ENCODE measurements at places on chromosomes 12 and 14. TPM values are rescaled to one million over a fixed set of nuclear protein-coding genes. Genes with fewer than 3 reads are reported as not detected.

Gene DHH
- polyA plus RNA-seq, result not detected

Gene MORN3
- not detected for polyA plus RNA-seq

Gene RHOF
- 75.9 TPM for polyA plus RNA-seq

Gene SIX1
- 0.32 TPM for polyA plus RNA-seq

Gene CLEC7A
- polyA plus RNA-seq, result 0.45 TPM

Gene TEAD4
- 18.7 TPM for polyA plus RNA-seq

Gene E2F7
- 3.8 TPM for polyA plus RNA-seq

Gene LGALS3
- polyA plus RNA-seq, result 593 TPM

Gene MYF6
- not detected for polyA plus RNA-seq

Gene LRRC10
- polyA plus RNA-seq, result not detected

Gene TXNDC16
- 0.81 TPM for polyA plus RNA-seq

Gene PTPN6
- polyA plus RNA-seq, result 40.7 TPM

Gene IL31
- not detected for polyA plus RNA-seq

Gene NYNRIN
- polyA plus RNA-seq, result 0.54 TPM

Gene SERPINA10
- not detected for polyA plus RNA-seq

Gene CD4
- polyA plus RNA-seq, result 19.1 TPM

Gene SELPLG
- 7.2 TPM for polyA plus RNA-seq

Gene CABP1
- not detected for polyA plus RNA-seq

Gene KIAA0586
- 3.8 TPM for polyA plus RNA-seq

Gene CCDC175
- not detected for polyA plus RNA-seq

Gene TAS2R43
- 0.35 TPM for polyA plus RNA-seq

Gene P2RX2
- not detected for polyA plus RNA-seq

Gene PROX2
- not detected for polyA plus RNA-seq

Gene SLC17A8
- polyA plus RNA-seq, result 1.4 TPM

Gene SLC6A13
- polyA plus RNA-seq, result 11.3 TPM

Gene PGF
- 10.5 TPM for polyA plus RNA-seq

Gene SCN8A
- not detected for polyA plus RNA-seq

Gene GLI1
- polyA plus RNA-seq, result 5.5 TPM

Gene FAM181A
- not detected for polyA plus RNA-seq

Gene BTBD7
- polyA plus RNA-seq, result 40.2 TPM

Gene MIP
- polyA plus RNA-seq, result 0.07 TPM

Gene ACRBP
- polyA plus RNA-seq, result 2.8 TPM

Gene CBLN3
- polyA plus RNA-seq, result 0.27 TPM

Gene DTX1
- 0.45 TPM for polyA plus RNA-seq

Gene CLEC9A
- polyA plus RNA-seq, result 1.6 TPM

Gene TAS2R10
- polyA plus RNA-seq, result not detected

Gene TMEM229B
- 11.4 TPM for polyA plus RNA-seq

Gene TMEM52B
- not detected for polyA plus RNA-seq

Gene PRPH
- polyA plus RNA-seq, result not detected

Gene TRIAP1
- 35.3 TPM for polyA plus RNA-seq

Gene SDSL
- 24.0 TPM for polyA plus RNA-seq

Gene STAT2
- polyA plus RNA-seq, result 120 TPM

Gene CMKLR1
- 5.5 TPM for polyA plus RNA-seq

Gene CCDC177
- not detected for polyA plus RNA-seq

Gene LRP6
- polyA plus RNA-seq, result 5.7 TPM

Gene LRP1-AS
- not detected for polyA plus RNA-seq

Gene TIGAR
- polyA plus RNA-seq, result 6.2 TPM

Gene WNT1
- not detected for polyA plus RNA-seq

Gene PPP1R36
- 6.5 TPM for polyA plus RNA-seq

Gene HOXC12
- not detected for polyA plus RNA-seq

Gene MANSC4
- not detected for polyA plus RNA-seq

Gene TAMALIN
- 13.2 TPM for polyA plus RNA-seq

Gene TMEM30B
- 41.3 TPM for polyA plus RNA-seq

Gene VWF
- polyA plus RNA-seq, result 6.5 TPM

Gene OTUB2
- polyA plus RNA-seq, result 1.4 TPM

Gene BATF
- 0.74 TPM for polyA plus RNA-seq

Gene EMP1
- polyA plus RNA-seq, result 11.6 TPM

Gene SPX
- polyA plus RNA-seq, result 0.58 TPM

Measured in small intestine (tissue), 16 donors.